ENCODE measurements at places on chromosomes 7 and 10.
A peak's percentile ranks its signal among the peaks of the same experiment; 100 is the strongest.

DNA sequence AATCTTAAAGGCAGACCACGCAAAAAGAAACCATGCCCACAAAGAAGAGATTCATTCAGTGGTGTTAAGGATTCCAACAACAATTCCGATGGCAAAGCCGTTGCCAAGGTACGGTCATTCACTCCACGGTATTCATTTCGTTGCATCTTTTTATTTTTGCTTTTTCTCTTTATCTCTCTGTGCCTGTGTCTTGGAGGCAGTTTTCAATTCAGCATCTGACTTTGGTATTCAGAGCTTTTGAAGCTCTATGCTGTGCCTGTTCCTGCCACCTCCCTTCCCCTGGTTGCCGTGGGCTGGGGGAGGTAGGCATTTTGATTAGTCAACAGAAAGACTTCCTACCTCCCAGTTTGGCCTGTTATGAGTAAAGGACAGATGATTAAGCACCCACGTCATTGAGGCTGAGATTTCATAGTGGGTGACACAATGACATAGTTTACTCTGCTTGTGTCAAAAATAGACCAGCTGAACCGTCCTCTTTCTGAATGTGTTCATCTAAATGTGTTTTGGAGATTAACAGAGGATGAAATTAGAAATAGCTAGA, 149.5 kb downstream of the ARID5B start:
- peak; percentile 96 for DNase-seq

GRCh38 chr7:74674166-74674565, 16.6 kb downstream of the GTF2I start:
- DNase-seq: no peak

- peak; percentile 84 for DNase-seq
Observed at GRCh38 chr7:46784732-46785131, 797.2 kb downstream of the TNS3 start.

GRCh38 chr10:116696919-116697318, 45.4 kb downstream of the HSPA12A start:
- DNase-seq: no peak

All from fibroblast of lung (primary cell).